ENCODE measurements at places on chromosomes 2 and 18. TPM values are rescaled to one million over a fixed set of nuclear protein-coding genes. Genes with fewer than 3 reads are reported as not detected.

DNA sequence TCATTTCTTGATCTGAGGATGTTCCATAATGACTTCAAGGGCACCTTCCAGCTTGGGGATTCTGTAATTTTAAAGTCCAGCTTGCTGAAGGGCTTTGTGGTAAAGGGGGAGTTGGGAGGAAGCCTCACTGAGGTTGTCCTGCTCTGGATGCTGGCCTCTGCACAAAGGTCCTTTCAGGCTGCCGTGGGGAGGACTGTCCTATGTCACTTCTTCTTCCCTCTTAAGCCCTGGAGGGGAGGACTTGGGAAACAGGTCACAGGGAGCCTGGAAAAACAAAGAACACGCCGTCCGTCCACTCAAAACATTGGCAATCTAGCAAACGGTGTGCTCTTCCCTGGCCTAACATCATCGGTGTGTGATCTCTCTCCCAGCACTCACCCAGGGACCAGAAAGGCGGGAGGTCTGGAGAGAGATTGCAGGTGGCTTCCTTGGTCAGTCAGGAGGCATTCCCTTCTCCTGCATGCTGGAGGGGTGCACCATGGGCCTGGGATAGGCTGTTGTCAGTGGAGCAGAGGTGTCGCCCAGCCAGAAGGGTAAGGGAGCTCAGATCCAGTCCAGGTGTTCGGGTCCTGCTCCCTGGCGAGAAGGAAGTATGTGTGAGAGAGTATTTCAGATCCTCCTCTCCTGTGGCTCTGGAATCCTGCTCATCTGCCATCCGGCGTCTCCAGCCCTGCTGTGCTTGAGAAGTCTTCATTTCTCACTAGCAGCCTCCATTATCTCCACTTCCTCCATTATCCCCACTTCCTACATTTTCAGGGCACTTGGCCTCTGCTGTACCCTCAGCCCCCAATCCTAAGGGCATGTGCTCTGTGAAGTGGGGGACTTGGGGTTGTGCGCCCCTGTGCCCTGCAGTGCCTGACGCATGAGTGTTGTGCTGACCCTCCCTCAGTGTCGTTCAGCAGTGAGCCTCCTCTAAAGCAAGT lies 20.1 kb downstream of the ASAP2 start:
- no peaks in the 10 kb centered on the region for H3K36me3 ChIP-seq
- DNase-seq: no peak
- no peak overlapping the region for H3K27ac ChIP-seq
- H3K27me3 ChIP-seq: no peaks in the 10 kb centered on the region
- no peak overlapping the region for H3K4me3 ChIP-seq
- H3K4me1 ChIP-seq: no peaks in the 10 kb centered on the region

DNA sequence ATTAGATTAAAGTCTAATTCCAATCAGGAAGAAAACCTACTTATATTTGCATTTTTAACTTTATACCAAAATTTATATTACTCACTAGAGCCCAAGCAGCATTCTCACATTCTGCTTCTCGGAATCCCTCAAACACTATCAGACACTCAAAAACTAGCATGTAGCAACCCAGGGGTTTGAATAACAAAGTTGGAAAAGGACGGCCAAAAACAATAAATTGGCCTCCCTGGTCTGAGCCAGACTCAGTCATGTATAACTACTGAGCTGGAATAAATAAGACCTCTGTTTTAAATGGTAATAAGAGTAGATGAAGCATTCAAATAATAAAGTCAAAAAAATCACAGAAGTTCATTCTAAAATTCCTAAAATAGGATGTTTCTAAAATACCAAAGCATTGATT lies 290.9 kb downstream of the IRS1 start:
- H3K4me3 ChIP-seq: no peak overlapping the region
- no peak for DNase-seq
- no peaks in the 10 kb centered on the region for H3K27me3 ChIP-seq
- no peak overlapping the region for H3K27ac ChIP-seq
- H3K36me3 ChIP-seq: no peaks in the 10 kb centered on the region

DNA sequence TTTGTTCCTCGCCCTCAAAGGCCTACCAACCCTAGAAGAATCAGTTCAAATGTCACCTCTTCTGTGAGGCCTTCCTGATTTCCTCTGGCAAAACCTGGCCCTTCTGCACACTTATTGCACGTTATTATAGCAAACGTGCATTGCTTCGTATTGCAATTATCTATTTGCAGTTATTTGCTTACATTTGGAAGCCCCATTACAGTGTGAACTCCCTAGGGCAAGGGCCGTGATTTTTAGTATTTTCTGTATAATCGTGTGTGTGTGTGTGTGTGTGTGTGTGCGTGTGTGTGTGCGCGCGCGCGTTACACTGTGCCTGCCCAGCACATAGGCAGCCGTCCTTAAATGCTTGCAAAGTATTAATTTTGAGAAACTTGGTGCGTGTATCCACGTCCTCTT lies 460 bp upstream of the SEMA4F start:
- peak overlapping the region; percentile 42 for H3K27ac ChIP-seq
- no peaks in the 10 kb centered on the region for H3K36me3 ChIP-seq
- no peak for DNase-seq
- no peaks in the 10 kb centered on the region for H3K4me1 ChIP-seq
- H3K4me3 ChIP-seq: peak overlapping the region; percentile 52

DNA sequence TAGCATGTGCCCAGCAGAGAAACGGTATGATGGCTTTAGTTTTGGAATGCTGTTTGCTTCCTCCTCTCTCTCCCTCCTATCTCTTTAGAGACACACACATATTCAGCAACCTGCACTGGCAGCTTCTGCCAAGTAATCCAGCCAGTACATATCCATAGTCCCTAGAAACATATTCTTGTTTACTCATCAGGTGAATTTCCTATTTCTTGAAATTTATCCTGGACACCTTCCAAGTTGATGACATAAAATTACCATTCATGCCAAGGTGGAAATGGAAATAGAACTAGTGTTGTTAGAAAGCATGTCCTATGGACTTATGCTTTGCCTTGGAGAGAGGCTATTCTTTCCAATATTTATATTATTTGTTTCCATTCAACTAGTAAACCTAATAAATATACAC lies 50.9 kb upstream of the RGPD4 start:
- H3K4me1 ChIP-seq: no peaks in the 10 kb centered on the region
- no peaks in the 10 kb centered on the region for H3K36me3 ChIP-seq
- DNase-seq: no peak
- H3K27me3 ChIP-seq: no peaks in the 10 kb centered on the region

DNA sequence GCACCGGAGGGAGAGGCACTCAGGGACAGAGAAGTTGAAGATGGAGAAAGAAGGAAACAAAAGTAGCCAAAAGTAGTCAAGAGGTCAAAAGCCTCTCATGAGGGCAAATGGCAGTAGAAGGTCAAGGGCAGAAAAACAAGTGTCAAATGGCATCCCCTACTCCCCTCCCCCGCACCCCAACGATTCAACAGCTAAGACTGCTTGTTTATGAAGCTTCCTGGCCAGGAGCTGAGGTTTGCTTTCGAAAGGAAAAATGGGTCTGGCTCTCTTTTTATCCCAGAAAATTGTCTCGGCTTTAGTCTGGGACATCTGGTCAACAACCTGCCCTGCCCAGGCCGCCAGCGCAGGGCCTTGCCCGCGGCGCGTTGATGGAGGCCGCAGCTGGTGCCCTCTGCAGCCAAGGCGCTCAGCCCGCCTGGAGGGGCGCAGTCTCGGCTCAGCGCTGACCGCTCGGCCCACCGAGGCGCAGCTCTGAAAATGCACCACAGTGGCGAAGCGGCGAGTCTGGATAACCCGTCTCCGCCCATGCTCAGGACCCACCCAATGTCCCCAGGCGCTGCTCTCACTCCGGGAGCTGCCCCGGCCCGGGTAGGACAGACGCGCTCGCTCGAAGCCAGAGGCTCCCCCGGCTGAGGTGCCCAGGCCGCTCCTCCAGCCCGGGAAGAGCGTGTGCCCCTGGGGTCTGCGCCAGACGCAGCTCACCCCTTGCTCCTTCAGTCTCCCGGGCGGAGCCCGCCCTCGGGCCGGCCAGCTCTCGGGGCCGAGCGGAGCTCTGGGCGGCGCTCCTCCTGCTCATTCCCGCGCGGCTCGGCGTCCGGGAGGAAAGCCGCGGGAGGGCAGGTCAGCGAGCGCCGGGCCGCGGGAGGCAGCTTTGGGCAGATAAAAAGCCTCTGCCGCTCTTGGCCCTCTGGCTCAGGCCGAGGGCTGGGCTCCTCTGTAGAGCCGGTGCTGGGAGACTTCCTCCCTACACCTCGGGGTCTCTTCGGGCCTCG lies 1.8 kb upstream of the TBR1 start:
- H3K36me3 ChIP-seq: no peaks in the 10 kb centered on the region
- peak; percentile 65 for DNase-seq
- H3K4me3 ChIP-seq: peak overlapping the region; percentile 51
- peak overlapping the region; percentile 5 for H3K27ac ChIP-seq
- H3K27me3 ChIP-seq: peaks cover 6% of the 10 kb centered on the region

ITPRID2 gene
- 62.0 TPM for total RNA-seq

DNA sequence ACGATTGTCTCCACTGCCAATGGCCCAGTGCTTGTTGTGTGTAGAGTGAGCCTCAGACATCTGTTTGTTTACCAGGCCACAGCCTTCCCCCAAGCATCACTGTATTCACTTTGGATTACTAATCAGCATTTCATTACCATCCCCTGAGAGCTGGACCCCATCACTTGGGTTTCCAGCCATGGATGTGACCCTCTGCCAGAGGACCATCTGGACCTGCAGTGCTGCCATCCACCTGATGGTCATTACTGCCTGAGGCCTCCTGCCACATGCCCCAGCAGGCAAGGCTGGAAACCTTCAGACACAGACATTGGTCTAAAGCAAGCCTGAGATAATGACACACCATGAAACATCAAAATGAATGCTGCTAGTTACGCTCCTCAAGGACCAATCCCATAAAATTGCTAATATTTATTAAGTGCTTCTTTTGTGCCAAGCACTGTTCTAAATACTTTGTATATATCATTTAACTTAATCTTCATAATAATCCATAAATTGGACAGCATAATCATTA lies 2096.3 kb upstream of the CELF4 start:
- H3K4me3 ChIP-seq: no peak overlapping the region
- H3K36me3 ChIP-seq: no peaks in the 10 kb centered on the region
- H3K27me3 ChIP-seq: no peaks in the 10 kb centered on the region
- DNase-seq: no peak
- no peaks in the 10 kb centered on the region for H3K4me1 ChIP-seq
- no peak overlapping the region for H3K27ac ChIP-seq

MC5R gene
- not detected for total RNA-seq

DNA sequence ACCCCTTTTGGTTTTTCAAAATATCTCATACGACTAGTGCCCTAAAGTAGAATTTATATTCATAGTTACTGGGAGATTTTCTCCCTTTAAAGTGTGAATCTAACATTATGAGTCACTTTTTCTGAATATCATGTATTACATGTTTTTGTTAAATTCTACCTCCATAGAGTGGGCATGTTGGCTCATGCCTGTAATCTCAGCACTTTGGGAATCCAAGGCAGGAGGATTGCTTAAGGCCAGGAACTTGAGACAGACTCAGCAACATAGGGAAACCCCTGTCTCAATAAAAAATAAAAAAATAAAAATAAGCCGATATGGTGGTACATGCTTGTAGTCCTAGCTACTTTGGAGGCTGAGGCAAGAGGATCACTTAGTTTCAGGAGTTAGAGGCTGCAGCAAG lies 45.3 kb upstream of the UNC80 start:
- no peaks in the 10 kb centered on the region for H3K36me3 ChIP-seq
- no peak overlapping the region for H3K27ac ChIP-seq
- H3K27me3 ChIP-seq: no peaks in the 10 kb centered on the region
- DNase-seq: no peak
- H3K4me1 ChIP-seq: no peaks in the 10 kb centered on the region

KLHL41 gene
- total RNA-seq: not detected

IL1R2 gene
- total RNA-seq: 15.5 TPM

DNA sequence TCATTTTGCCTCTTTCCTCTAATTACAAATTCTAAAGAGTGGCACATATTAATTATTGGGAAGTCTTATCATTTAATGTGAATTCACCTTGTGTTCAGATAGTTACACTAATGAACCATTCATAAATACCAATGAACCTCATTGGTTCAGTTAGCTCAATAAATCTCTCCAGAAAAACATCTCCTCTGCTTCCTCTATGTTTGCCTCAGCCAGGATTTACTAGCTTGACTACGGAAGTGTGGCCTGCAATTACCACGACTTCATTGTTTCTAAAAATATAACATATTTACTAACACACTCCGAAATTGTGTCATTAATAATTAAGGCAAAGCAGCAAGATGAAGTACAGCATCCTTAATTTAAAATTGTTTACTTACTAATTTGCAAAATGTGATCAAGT lies 103.3 kb downstream of the PLA2R1 start:
- H3K4me1 ChIP-seq: no peaks in the 10 kb centered on the region
- H3K27ac ChIP-seq: no peak overlapping the region
- no peaks in the 10 kb centered on the region for H3K36me3 ChIP-seq
- no peaks in the 10 kb centered on the region for H3K27me3 ChIP-seq
- no peak for DNase-seq
- no peak overlapping the region for H3K4me3 ChIP-seq

ALPI gene
- 4.4 TPM for total RNA-seq

ARHGEF33 gene
- total RNA-seq: 0.26 TPM

SP140 gene
- total RNA-seq: not detected

RASGRP3 gene
- 12.2 TPM for total RNA-seq

DNA sequence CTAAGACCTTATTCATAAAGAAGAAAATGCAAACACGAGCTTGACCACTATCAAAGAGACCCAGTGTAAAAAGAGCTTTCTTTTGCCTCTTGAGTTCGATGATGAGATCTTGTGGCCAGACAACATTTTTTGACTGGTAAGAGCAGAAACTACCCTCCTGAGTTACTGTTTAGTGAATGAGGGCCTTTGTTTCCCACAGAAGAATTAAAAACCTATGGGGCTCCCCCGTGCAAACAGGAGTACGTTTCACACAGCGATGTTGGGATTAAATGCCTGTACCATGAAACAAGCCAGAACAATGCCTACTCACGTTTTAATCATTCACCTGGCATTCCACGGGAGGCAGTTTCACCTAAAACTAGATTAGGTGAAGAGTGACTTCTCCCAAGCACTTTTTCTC lies 36.0 kb downstream of the MYCN start:
- no peaks in the 10 kb centered on the region for H3K36me3 ChIP-seq
- no peak for DNase-seq
- no peak overlapping the region for H3K4me3 ChIP-seq
- no peak overlapping the region for H3K27ac ChIP-seq
- no peaks in the 10 kb centered on the region for H3K27me3 ChIP-seq
- no peaks in the 10 kb centered on the region for H3K4me1 ChIP-seq

- H3K36me3 ChIP-seq: no peaks in the 10 kb centered on the region
- no peaks in the 10 kb centered on the region for H3K4me1 ChIP-seq
- H3K27ac ChIP-seq: no peak overlapping the region
- no peak overlapping the region for H3K4me3 ChIP-seq
These were observed 27.1 kb downstream of the DYNC2LI1 start for GRCh38 chr2:43800894-43801293.
